ENCODE measurements at places on chromosomes 1 and 21. TPM values are rescaled to one million over a fixed set of nuclear protein-coding genes. Genes with fewer than 3 reads are reported as not detected.

The TPRG1L gene
- total RNA-seq: 6.8 TPM

The LDLRAD2 gene
- total RNA-seq: not detected

The PRMT6 gene
- 7.5 TPM for total RNA-seq

The ADAMTS1 gene
- total RNA-seq: not detected

The FOXE3 gene
- total RNA-seq: not detected
